ENCODE measurements at places on chromosomes 12 and 14.

GRCh38 chr12:133023566-133023965, 13.7 kb upstream of the ZNF84 start:
- DNase-seq = no peak

- no peak for DNase-seq
Observed at GRCh38 chr12:29030006-29030405, 119.1 kb upstream of the FAR2 start.

GRCh38 chr14:49992901-49993339, 100.0 kb downstream of the ARF6 start:
- no peak for DNase-seq

- no peak for DNase-seq
Observed at GRCh38 chr12:66061557-66062289, 68.8 kb downstream of the LLPH start.

DNA sequence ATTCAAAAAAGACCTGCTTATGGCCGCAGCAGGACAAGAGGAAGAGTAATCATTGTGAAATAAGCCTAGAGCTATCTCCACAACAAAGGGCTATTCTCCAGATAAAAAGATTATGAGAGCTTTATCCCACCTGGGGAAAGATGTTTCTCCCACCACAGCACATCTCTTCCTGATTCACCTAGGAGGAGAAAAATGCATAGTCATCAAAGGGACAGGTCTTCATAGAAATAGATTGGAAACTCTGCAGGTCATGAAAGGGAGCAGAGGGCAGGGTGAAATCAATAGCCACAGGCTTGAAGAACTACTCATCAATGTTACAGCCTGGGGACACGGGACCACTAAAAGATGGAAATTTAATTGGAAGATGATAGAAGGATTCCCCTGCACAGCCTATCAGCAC, 453.8 kb upstream of the TMEM132C start:
- no peak for DNase-seq

GRCh38 chr14:55749946-55750345, 169.9 kb downstream of the KTN1 start:
- no peak for DNase-seq

DNA sequence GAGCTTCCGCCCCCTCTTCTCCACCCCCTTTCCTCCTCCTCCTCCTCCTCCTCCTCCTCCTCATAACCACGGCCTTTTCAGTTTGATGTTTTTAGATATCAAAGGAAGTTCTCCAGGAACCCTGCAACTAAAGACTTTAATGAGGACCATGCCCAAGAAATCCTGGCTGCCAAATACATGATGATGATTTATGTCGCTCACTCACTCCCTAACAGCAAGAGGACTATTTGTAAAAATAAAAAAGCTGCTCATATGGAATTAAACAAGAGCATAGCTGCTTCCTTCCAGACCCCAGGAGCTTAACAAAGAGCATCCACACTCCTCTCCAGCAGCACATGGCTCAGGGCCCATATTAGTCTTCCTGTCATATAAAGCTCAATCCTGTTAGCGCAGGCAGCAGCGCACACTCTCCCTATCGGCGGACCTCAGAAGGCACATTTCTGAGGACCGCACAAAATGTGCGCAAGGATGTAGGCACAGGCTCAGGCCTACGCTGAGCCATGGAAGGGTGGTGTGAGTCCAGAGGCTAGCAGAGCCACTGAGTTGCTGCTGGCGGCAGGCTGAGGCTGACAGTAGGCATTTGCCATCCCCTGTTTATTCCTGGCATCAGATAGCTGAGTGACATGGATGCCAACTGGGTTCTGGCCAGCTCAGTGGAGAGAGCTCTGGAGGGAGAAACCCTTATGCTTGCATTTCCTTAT, 232.8 kb downstream of the MSRB3 start:
- DNase-seq = no peak

GRCh38 chr12:54017878-54018467, 9.2 kb downstream of the HOXC8 start:
- peak; percentile 73 for DNase-seq

GRCh38 chr12:34604631-34605509, 582.6 kb downstream of the ALG10 start:
- DNase-seq = no peak

DNA sequence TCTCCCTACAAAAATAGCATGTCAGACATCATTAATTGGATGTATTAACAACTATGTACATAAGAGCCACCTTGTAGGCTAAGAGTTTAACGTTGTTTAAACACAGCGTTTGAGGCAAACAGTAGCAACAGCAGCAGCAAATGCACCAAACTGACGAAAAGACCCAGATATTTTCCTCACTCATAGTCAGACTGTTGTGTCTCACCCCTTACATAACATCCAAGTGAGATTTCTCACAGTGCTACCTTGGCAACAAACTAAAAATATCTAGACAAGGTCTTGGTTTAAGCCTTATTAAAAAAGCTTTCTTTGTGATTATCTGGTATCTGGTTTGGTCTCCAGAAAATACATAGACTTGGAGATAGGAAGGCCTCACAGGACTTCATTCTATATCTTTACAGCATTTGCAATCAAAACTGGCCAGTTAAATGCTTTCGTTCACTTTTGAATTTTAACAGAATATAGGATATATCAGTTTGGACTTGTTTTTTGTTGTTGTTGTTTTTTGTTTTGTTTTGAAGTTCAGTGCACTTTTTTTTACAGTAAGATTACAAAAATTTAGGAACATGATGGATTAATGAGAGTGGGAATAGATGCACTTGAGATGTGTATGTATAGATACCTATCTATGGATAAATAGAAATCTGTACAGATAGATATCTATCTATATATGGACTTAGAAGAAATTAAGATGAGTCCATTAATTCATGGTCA, 4.1 kb downstream of the BHLHE41 start:
- DNase-seq = no peak

DNA sequence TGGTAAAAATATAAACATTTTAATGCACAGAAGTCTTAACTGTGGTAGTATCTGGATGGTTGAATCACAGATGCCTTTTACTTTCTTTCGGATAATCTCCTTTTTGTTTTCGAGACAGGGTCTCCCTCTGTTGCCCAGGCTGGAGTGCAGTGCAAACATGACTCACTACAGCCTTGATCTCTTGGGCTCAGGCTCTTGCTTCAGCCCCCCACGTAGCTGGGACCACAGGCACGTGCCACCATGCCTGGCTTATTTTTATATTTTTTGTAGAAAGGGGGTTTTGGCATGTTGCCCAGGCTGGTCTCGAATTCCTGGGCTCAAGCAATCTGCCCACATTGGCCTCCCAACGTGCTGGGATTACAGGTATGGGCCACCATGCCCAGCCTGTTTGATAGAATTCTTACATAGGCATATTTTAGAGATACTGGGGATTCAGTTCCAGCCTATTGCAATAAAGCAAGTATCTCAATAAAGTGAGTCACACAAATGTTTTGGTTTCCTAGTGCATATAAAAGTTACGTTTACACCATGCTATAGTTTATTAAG, 99.2 kb downstream of the SNAPC1 start:
- no peak for DNase-seq

GRCh38 chr14:92207012-92207927, 85.5 kb downstream of the CPSF2 start:
- DNase-seq = no peak

All from CD8-positive, alpha-beta memory T cell (primary cell).